IMR-90 (cell line): ENCODE measurements at places on chromosomes 13 and 19.

GRCh38 chr13:43629691-43630480 lies 156.9 kb downstream of the ENOX1 start:
- peak; percentile 8 for DNase-seq

GRCh38 chr19:46480415-46480814 lies 9.1 kb upstream of the PNMA8A start:
- DNase-seq = peak; percentile 82

- DNase-seq = no peak
These were observed 31.4 kb upstream of the ZNF254 start for GRCh38 chr19:24055548-24055947.

DNA sequence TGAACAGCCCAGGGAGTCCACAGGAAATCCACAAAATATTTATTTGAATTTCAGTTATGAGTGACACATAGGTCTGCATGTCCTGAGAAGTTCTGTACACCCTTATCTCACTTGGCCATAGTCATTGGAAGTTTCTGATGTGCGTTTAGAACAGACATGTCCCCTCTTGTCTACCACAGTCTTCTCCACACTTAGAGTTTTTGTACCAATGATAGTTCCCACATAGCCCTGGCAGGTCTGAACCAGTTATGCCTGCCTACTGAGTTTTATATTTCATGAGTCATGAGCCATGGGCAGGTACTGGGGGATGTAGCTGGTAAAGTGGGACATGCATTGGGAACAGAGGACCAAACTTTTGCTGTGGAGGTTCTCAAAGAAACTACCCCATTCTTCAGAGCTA lies 11.3 kb downstream of the ZNF132 start:
- no peak for DNase-seq

DNA sequence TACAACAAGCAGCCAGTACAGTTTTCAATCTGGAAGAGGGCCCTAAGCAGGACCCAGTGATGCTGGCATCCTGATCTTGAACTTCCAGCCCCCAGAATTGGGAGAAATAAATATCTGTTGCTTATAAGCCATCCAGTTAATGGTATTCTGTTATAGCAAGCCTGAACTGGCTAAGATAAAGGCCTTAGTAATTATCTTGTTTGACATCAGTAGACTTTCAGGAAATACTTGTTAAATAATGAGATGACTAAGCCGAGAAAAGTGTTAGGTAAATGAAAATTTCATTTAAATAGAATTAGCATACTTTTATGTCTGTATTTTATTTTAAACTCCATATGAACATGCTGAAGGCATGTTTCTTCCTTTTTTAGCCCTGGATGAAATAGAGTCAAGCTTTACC lies 188.2 kb downstream of the OLFM4 start:
- DNase-seq = no peak

DNA sequence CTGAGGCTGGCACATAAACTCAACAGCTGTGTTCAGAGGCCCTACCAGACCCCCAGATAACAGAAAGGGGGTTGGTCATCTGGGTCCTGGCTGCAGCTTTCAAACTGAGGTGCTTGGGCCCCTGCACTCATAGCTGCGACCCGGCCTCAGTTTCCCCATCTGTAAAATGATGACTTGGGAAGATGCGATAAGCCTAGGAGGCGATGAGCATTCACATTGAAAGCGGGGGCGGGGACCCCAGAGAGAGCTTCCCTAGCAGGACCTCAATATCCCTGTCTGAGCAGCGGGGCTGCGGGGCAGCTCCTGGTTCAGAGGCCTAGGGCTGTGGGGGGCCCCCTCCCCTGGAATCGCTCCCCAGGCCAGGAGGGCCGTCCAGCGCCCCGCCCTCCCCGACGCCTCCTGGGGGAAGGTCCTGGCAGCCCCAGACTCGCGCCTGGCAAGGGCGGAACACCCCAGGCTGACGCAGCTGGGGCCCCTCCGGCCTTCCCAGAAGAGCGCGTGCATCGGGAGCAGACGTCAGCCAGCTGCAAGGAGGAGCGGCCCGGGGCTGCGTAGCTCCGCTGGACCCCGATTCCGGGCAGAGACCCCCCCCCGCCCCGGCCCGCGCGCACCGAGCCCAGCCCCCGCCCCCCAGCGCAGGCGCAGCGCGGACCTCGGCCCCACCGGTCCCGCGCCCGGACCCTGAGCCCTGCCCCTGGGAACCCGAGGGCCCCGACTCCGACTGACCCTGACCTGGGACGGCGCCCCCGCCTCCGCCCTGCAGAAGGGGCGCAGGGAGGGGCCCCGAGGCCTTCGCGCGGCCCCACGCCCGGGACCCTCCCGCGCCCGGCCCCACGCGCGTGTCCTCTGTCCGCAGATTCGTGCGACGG lies 3.5 kb downstream of the FSTL3 start:
- DNase-seq = peak; percentile 80

- DNase-seq = peak; percentile 43
These were observed 21.0 kb downstream of the EPSTI1 start for GRCh38 chr13:42970824-42971690.

DNA sequence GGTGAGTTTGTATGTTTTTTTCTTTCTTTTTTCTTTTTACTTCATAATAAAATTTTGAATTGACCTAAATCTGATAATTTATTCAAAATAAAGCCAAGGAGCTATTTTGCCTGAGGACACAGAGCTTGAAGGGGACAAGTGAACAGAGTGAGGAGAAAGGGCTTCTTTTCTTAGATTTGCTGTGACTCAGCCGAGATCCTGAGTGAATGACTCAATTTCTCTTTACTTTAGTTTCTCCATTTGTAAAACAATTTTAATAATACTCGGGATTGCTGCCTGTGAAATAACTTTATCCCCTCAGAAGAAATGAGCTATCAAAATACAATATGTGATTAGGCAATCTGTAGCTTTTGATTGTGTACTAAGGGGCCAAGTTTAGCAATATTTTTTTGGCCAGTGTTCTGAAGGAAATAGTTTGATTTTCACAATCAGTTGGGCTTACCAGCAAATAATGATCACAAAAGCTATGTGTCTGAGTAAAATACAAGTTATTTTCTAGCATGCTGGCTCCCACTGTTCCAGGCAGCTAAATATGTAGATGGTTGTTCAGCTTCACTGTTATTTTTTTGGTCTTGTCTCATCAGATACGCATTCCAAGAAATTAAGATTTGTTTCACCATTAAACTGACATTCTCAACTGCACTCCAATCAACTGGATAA lies 437.5 kb downstream of the FGF9 start:
- peak; percentile 59 for DNase-seq

DNA sequence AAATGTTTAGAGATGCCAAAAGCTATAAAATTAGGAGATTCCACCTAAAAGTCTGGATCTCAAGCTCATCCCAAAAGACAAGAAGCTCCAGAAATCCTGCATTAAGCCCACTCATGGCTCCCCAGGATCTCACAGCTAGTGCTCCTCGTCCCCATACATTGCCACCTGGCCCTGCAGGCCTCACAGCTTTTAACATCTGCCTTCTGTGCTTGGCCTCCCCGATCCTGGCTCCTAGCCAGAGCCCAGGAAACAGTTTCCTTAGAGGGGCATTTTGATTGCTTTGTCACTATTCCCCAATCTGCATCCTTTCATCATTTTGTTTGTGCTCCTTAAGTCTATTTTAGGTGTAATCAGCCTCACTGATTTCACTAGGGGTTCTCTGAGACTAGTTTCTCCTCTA lies 14.5 kb upstream of the DCT start:
- no peak for DNase-seq

DNA sequence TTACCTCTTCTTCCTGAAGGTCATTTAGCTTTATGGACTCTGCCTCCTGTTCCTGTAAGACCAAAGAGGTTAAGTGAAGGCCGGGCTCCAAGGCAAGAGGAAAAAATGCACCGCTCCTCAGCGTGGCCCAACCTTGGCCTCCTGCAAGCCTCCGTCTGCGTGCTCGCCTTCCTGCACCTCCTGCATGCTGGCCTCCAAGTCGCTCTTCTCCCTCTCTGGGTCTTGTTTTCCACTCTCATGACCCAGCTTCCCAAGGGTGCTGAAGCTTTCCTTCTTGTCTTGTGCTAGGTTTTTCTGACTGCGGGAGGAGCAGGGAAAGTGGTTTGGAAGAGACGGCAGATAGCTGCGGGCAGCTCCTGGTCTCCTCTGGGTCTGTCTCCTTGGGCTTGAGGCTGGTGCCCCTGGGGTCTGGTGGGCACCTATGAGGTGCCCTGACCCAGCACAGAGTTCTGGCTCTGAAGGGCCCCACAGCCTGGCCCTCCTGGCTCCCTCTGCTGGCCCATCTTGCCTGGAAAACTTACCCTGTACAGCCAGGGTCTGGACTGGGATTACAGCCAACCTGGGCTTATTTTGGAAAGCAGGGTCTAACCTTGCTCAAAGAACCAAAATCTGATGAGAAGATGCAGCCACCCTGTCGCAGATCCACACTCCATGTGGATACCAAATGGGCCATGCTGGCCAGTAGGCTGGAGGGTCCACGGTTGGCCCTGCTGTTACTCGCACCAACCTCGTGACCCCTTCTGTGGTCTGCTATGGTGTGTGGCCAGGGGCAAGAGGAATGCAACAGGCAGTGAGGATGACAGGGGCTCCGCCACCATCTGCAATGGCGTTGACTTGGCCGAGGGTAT lies 5.2 kb downstream of the C13orf46 start:
- no peak for DNase-seq
